ENCODE measurements at places on chromosomes 1 and 21. TPM values are rescaled to one million over a fixed set of nuclear protein-coding genes. Genes with fewer than 3 reads are reported as not detected.

GRCh38 chr1:200184196-200184595 lies 156.7 kb downstream of the NR5A2 start:
- DNase-seq, result peak; percentile 84

DNA sequence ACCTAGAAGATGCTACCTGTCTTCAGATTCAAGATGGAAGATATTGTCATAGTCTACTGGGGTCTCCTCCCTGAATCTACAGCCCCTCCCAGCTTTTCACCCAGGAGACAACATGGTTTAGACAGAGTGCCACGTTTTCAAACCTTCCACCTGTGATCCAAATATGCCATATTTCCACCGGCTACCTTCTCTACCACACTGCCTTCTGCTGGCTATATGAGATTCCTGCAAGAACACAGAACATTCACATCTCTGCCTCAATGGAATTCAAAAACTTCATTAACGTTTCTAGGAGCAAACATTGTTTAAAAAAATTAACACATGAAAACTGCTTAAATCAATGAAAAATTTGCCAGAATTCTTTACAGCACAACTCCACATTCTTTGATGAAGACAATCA lies 12.9 kb upstream of the LELP1 start:
- no peak for DNase-seq

- no peak for DNase-seq
Observed at GRCh38 chr1:68429233-68429808, 20.4 kb downstream of the RPE65 start.

RAB42 gene
- total RNA-seq, result 1.6 TPM

CD160 gene
- total RNA-seq, result not detected

TBX19 gene
- total RNA-seq, result not detected

CFAP126 gene
- total RNA-seq, result not detected

CGN gene
- 0.09 TPM for total RNA-seq

All from fibroblast of the aortic adventitia (primary cell).